ENCODE measurements at places on chromosomes 13 and 19.

DNA sequence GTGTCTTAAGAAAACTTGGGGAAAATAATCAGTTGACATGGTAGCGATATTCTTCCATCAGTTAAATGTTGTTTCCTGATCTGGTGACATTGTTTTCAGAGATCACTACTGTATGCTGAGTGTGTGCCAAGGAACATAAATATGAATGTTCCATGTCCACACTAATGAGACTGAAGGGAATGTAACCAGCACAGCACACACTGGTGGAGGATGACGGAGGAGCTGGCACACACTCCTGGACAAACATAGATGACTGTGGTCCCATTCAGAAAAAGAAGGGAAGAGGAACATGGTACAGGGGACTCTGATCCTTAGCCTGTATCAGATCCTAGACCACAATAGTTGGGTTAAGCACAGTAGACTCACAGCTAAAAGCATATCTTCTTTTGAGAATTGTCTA, 574.8 kb downstream of the MYO16 start:
- DNase-seq: no peak

- no peak for DNase-seq
These were observed 25.6 kb downstream of the BRCA2 start for GRCh38 chr13:32340914-32341313.

GRCh38 chr19:49132974-49133609, 13.7 kb downstream of the PPFIA3 start:
- DNase-seq: no peak

DNA sequence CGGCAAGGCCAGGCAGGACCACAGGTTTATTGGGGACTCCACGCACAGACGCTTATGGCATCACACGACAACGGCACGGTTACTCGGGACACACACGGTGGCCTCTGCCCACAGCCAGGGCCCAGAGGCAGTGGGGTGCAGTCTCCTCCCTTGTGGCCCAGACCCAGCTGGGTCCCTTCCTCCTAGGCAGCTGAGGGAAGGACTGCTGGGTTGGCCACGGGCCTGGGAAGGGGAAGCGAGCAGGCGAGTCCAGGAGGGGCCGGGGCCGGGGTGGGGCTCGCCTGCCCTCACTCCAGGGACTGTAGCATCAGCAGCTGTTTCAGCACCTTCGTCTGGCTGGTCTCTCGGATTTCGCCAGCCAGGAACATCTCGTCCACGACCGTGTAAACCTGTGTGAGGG, 12.5 kb downstream of the AP2S1 start:
- no peak for DNase-seq

DNA sequence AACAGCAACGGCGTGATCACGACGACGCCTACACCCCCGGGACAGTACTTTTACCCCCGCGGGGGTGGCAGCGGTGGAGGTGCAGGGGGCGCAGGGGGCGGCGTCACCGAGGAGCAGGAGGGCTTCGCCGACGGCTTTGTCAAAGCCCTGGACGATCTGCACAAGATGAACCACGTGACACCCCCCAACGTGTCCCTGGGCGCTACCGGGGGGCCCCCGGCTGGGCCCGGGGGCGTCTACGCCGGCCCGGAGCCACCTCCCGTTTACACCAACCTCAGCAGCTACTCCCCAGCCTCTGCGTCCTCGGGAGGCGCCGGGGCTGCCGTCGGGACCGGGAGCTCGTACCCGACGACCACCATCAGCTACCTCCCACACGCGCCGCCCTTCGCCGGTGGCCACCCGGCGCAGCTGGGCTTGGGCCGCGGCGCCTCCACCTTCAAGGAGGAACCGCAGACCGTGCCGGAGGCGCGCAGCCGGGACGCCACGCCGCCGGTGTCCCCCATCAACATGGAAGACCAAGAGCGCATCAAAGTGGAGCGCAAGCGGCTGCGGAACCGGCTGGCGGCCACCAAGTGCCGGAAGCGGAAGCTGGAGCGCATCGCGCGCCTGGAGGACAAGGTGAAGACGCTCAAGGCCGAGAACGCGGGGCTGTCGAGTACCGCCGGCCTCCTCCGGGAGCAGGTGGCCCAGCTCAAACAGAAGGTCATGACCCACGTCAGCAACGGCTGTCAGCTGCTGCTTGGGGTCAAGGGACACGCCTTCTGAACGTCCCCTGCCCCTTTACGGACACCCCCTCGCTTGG, 966 bp downstream of the JUNB start:
- peak; percentile 53 for DNase-seq

DNA sequence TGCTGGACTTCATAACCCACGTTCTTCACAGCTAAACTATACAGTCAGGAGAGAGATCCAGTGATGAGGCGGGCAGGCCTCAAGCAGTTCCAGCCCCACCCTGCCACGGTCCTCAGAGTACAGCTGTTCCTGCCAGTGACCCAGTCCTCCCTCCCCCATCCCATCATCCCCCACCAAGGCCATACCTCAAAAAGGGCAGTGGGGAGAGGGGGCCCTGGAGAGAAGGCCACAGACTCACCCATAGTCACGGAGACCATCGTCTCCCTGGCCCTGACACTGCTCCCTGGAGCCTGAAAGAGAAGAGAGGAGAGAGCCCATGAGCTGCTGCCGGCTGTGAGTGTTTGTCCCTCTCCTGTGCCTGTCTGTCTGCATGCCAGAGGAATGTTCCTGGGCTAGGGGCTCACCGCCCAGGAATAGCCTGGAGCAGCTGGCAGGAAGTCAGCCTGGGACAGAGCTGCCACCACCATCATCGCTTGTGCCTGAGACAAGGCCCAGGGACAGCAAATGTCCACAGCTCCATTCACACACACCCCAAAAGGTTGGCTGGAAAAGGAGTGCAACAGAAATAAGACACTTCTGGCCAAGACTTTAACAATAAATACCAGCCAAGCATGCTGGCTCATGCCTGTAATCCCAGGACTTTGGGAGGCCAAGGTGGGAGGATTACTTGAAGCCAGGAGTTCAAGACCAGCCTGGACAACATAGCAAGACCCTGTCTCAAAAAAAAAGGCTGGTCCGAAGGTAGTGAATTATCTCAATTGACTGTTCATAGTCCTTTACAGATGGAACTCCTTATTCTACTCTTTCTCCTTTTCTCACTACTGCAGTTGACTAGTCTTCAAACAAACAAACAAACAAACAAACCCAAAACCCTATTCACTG, 6.4 kb downstream of the C19orf47 start:
- DNase-seq: no peak

GRCh38 chr13:70172946-70173597, 64.8 kb upstream of the KLHL1 start:
- no peak for DNase-seq
